ENCODE measurements at places on chromosomes 12 and 14.
A peak's percentile ranks its signal among the peaks of the same experiment; 100 is the strongest.

DNA sequence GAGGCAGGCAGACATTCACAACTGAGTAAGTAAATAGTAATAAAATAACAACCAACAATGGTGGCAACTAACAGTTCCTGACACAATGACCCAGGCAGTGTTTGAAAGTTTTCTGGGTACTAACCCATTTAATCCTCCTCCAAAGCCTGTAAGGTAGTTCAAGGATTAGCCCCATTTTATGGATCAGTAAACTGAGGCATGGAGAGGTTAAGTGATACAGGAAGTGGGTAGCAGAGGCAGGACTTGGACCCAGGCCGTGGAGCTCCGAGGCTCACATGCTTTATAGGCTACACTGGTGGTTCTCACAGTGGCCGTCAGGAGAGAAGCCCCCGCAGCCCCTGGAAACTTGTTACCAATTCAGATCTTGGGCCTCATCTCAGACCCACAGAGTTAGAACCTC is 17.5 kb downstream of the CRACR2A start:
- DNase-seq: no peak

DNA sequence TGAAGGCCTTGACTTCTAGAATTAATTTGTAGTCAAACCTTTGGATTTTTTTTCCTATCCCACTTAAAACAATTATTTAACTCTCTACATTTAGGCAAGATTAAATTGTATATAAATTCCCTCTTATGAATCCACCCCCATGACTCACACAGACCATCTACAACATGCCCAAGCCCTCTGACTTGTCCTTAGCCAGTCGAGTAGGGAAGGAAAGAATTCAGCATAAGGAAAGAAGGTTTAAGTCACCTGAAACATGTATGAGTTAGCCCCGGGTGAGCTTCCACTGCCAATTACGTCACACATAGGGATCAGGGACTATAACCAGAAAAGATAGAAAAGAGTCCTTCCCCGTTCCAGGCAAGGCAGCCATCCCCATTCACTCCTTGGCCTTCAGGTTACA is 14.9 kb upstream of the RESF1 start:
- no peak for DNase-seq

GRCh38 chr14:52259434-52259833 is 8.1 kb upstream of the PTGDR start:
- DNase-seq: no peak

GRCh38 chr12:89731614-89732013 is 23.0 kb upstream of the ATP2B1 start:
- peak; percentile 90 for DNase-seq

- peak; percentile 49 for DNase-seq
These were observed 377.0 kb upstream of the ATP2B1 start for GRCh38 chr12:90085494-90086274.

DNA sequence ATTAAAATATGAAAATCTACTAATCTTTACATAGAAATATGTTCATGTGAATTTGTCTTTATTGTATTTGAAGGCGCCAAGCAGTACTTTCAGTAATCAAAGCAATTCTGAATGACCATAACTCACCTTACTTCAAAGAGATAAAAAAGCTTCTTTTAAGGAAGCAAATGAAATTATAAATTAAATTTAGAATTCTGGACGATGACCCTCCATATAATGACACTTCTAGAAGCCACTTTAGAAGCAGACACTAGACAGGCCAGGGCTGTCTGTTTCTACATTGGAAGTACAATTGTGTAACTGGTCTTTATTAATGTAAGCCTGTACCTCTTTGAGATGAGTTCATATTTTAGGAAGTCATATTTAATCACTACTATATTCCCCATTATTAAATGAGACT is 222.9 kb downstream of the CNTN1 start:
- DNase-seq: no peak

GRCh38 chr12:39723831-39724230 is 104.2 kb upstream of the ABCD2 start:
- DNase-seq: peak; percentile 77

- no peak for DNase-seq
These were observed 114.4 kb upstream of the NTF3 start for GRCh38 chr12:5317556-5317955.

DNA sequence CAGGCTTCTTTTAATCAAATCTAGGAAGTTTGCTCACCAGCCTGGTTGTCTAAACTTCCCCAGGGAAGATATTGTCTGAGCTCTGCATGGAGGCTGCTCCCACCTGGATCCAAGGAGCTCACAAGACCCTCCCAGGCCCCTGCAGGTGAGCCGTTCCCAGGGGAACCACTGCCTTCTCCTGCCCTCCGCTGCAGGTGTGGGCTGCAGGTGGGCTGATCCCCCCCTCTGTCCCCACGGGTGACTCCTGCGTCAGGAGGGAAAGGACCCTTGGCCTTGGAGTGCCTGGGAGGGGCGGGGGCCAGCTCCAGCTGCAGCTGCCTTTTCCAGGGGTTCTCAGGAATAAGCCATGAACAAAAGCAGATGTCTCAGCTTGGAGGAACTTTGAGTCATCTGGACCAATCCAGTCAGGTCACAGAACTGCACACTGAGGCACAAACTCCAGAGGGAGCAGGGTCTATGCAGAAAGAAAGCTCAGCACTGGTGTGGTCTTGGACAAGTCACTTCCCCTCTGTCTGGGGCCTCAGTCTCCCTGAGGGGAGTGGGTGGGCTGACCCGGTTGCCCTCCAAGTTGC is 246.6 kb upstream of the RTL1 start:
- DNase-seq: no peak

- peak; percentile 2 for DNase-seq
These were observed 170.1 kb upstream of the FKBP4 start for GRCh38 chr12:2624543-2625288.

DNA sequence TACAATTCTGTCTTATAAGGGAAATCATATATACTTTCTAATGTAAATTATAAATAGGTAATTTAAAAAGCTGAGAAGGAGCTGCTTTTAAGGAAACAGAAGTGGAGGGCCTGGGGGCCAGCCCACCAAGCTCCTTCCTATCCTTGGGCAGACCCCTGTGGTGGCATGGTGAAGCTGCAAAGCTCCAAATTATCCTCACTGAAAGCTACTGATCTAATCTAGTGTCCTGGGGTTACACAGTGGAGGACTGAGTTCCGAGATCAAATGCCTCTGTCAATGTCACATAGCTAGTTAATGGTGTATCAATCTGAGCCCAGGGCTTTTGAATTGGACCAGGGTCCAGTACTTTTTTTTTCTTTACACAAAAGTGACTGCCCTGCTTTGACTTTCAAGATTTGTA is 355.4 kb downstream of the CEP128 start:
- no peak for DNase-seq

GRCh38 chr14:77812028-77812427 is 12.1 kb downstream of the ADCK1 start:
- DNase-seq: no peak

DNA sequence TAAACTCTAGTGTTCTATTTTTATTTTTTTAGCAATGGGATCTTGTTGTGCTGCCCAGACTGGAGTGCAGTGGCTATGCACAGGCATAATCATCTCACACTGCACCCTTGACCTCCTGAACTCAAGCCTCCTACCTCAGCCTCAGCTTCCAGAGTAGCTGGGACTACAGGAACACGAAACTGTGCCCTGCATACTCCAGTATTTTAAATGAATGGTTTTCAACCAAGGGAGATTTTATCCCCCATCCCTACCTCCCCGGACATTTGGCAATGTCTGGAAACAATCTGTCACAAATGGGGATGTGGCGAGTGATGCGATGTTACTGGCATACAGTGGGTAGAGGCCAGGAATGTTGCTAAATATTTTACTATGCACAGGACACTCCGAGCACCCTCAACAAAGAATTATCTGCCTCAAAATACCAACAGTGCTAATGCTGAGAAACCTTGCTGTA is 2.1 kb downstream of the CBX5 start:
- DNase-seq: peak; percentile 62

- DNase-seq: no peak
These were observed 31.3 kb upstream of the ATP2A2 start for GRCh38 chr12:110249716-110250225.

GRCh38 chr14:93861836-93862235 is 65.3 kb upstream of the FAM181A start:
- no peak for DNase-seq

GRCh38 chr12:101809208-101809607 is 21.6 kb downstream of the GNPTAB start:
- no peak for DNase-seq

DNA sequence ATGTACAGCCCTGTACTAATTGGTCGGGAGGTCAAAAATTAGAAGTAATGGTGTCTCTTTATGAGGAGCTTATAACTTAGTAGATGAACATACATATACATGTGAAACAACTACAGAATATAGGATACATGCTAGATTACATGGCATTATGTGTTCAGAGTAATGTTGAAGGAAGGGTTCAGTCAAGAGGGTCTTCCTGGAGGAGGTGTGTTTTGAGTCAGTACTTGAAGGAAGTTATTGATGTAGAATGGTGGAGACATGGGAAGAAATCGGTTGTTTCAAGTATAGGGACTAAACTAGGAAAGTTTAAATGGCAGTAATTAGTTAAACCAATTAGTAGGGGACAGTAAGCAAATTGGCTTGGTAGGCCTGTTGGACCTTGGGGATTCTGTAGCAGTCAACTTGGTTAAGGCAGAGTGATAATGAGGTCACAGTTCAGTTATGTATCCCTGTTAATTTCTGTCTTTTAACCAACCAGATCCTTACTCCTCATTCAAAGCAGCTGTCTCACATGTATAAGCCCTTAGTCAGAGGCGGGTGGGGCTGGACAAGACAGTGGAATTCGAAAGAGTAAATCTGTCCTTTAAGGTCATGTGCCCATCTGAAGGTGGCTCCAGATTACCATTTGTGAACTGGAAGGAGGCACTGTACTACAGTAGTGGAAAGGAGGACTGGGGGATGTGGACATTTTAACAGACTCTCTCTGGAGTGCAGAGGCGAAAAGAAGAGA is 3.5 kb upstream of the ANKRD52 start:
- DNase-seq: peak; percentile 49
